T-cell (primary cell): ENCODE measurements at places on chromosomes 2 and 18. TPM values are rescaled to one million over a fixed set of nuclear protein-coding genes. Genes with fewer than 3 reads are reported as not detected.

The NOTO gene
- total RNA-seq = not detected

The FOXI3 gene
- not detected for total RNA-seq

The EGR4 gene
- not detected for total RNA-seq

The CCDC85A gene
- not detected for total RNA-seq

DNA sequence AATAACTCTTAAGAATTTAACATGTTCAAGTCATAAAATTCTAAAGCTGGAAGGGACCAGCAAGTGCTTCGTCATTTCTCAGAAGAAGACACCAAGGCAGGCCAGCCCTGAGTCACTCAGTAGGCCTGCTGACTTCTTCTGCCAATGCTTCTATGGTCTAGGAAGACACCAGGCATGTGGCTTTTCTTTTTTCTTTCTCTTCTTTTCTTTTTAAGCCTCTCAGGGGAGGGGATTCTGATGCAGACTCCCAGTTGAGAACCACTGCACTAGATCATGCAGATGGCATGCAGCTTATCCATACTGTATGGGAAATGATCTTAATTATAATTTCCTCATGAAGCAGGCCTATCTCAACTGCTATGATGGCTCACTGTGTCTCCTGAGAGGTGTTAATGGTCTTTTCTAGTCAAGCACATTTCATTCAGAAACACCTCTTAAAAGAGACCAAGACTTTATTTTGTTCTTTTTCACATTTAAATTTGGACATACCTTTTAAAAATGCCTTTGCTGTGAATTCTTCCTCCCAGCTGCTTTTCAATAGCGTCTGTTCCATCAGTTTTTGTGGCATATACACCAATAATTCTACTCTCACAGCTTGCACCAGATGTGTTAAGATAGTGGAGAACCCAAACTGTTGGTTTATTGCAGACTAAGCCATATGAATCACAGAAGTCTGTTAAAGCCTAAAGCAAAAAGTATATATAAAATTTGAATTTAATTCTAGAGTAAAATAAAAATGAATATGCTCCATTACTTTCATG, 11.3 kb downstream of the KCTD18 start:
- DNase-seq = no peak

DNA sequence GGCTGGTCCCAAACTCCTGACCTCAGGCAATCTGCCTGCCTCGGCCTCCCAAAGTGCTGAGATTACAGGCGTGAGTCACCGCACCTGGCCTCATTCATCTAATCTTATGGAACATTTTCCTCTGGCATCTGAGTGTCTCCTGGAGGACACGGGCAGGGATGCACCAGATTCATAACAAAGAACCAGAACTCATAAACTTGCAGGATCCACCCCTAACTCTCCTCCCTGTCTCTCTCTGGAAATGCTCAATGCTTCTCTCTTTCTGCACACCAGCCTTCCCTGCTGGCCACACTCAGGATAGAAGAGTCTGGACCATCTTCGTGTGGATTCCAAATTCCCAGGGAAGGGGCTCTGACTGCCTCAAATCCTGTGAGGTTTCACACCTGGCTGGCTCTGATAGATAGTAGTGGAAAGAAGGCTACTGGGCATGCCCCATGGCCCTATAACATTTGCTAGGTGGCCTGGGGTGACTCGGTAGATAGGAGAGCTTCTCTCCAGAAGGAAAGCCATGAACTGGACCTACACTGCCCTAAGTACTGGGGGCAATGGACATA, 483.2 kb upstream of the GYPC start:
- no peak for DNase-seq

DNA sequence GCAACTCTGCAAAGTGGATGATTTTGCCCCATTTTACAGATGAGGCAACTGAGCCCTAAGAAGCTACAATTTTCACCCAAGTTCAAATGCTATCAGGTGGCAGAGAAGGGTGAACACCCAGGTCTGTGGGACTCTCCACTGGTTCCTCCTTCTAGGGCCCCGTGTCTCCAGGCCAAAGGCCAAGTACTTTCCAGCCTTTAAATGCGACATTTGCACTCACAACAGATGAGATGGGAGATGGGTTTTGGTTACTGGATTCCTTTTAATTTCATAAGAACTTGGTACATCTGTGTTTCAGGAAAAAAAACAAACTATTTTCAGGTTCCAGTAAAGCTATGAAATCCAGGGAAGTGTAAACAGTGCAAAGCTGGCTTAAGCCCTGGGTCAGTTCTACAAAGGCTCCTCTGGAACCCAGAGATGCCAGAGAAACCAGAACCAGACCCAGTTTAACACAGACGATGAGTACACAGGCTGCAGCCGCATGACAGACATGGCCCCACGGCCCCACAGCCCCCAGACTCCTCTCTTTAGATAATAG, 361.7 kb downstream of the ANAPC1 start:
- DNase-seq = no peak

DNA sequence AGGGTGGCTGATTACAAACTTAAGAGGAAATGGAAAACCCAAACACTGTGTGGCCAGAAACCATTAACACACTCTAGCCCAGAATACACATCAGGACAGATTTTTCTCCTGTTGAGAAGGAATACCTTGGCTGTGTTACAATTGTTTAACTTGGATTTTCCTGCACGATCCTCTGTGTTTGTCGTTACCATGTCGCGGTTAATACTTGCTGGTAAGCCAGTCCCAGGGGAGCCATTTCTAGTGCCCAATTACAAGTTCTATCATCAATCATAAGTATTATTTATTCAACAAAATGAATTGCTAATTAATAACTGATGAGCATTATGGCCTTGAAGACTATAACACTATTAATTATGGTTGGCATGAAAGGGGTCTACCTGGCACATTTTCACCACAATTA, 146.8 kb downstream of the LNPK start:
- no peak for DNase-seq

DNA sequence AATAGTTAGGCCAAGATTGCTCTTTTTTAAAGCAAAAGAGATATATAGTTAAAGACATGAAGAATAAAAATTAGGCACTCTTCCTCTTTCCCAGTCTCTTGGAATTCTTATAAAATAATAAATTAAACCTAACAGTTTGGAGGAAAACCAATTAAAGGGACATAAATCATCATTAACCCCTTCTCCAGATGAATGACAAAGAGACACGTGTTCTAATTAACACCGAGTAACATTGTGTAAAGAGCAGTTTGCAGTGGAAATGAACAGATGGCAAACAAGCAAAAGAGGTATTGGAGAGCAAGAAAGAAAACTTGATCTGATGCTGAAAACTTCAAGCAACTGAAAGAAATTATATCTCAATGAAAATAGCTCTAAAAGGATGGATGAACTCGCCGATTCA, 48.4 kb downstream of the BCL2 start:
- DNase-seq = no peak

- DNase-seq = no peak
Measured at GRCh38 chr2:238489896-238490295, 63.2 kb downstream of the ASB1 start.
